ENCODE measurements at places on chromosomes 5 and 9. TPM values are rescaled to one million over a fixed set of nuclear protein-coding genes. Genes with fewer than 3 reads are reported as not detected.

ADAMTS6 gene
- total RNA-seq: 1.0 TPM

FBP1 gene
- total RNA-seq: 2.5 TPM

NIM1K gene
- total RNA-seq: not detected

BTNL8 gene
- 0.85 TPM for total RNA-seq

OLFM1 gene
- 30.4 TPM for total RNA-seq

ABLIM3 gene
- total RNA-seq: 2.2 TPM

SERF1A gene
- total RNA-seq: 21.8 TPM

FXN gene
- 26.1 TPM for total RNA-seq

GMCL2 gene
- total RNA-seq: 0.07 TPM

POLR3G gene
- total RNA-seq: 130 TPM

TOMM5 gene
- total RNA-seq: 142 TPM

CARTPT gene
- not detected for total RNA-seq

IL31RA gene
- total RNA-seq: not detected

TAL2 gene
- total RNA-seq: not detected

ZNF474 gene
- not detected for total RNA-seq

SPINK7 gene
- not detected for total RNA-seq

ORM2 gene
- total RNA-seq: not detected

IRX1 gene
- 1.8 TPM for total RNA-seq

RCL1 gene
- 41.2 TPM for total RNA-seq

GKAP1 gene
- 3.6 TPM for total RNA-seq

FOXD4 gene
- total RNA-seq: 0.31 TPM

ZDHHC21 gene
- 9.9 TPM for total RNA-seq

GPR21 gene
- total RNA-seq: 0.90 TPM

FSTL4 gene
- total RNA-seq: 1.4 TPM

GPR150 gene
- total RNA-seq: not detected

ALDH1A1 gene
- total RNA-seq: 3.4 TPM

ESM1 gene
- not detected for total RNA-seq

PCDHGA12 gene
- total RNA-seq: 3.5 TPM

TAF1L gene
- total RNA-seq: 0.04 TPM

GAS1 gene
- 6.1 TPM for total RNA-seq

EDIL3 gene
- 59.9 TPM for total RNA-seq

WWC1 gene
- total RNA-seq: 33.2 TPM

BNC2 gene
- total RNA-seq: 17.7 TPM

PIP5K1B gene
- total RNA-seq: 2.8 TPM

AQP3 gene
- 3.8 TPM for total RNA-seq

NTNG2 gene
- total RNA-seq: 0.39 TPM

C9orf153 gene
- 0.12 TPM for total RNA-seq

TMC1 gene
- 0.54 TPM for total RNA-seq

OTP gene
- total RNA-seq: not detected

MTMR12 gene
- total RNA-seq: 51.6 TPM

TBC1D9B gene
- 34.5 TPM for total RNA-seq

HACD4 gene
- 2.2 TPM for total RNA-seq

MYMK gene
- total RNA-seq: not detected

Data from GM23338 (cell line).